SHP77 treated with DMSO at 0.1 percent for 48 hours (cell line): ENCODE measurements at places on chromosomes 1 and 21.
A peak's percentile ranks its signal among the peaks of the same experiment; 100 is the strongest.

DNA sequence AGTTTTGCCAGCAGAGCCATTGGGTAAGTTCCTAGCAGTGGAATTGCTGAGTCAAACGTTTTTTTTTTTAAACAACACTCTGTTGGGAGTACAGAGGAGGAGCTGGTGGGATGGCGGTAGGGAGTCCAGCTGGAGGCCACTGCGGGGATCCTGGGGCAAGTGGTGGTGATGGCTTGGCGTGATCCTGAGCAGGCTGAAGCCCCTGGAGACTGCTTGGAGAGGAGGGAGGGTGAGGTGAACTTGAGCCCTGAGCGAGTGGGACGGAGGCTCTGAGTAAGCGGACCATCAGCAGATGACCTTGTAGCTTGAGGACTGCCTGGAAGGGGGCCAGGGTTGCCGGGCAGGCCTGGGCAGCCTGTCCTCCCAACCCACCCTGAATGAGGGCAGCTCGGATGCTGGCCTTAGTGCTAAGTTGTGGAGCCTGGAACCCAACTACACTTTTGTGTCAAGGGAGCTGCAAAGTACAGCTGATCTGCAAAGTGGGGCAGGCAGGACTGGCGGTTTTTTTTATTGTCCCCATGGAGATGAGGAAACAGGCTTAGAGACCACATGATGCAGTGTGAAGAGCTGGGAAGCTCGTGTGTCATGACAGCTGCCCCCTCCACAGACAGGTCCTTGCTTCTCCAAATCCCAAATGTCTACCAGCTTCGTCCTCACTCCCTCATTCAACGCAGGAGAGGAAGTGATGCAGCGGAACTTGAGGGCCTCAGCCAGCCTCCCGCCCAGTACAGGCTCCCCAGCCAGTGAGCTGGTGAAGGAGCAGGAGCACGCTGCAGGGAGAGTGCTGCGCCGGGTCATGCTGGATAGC, 20.2 kb downstream of the MRPL37 start:
- DNase-seq: no peak

DNA sequence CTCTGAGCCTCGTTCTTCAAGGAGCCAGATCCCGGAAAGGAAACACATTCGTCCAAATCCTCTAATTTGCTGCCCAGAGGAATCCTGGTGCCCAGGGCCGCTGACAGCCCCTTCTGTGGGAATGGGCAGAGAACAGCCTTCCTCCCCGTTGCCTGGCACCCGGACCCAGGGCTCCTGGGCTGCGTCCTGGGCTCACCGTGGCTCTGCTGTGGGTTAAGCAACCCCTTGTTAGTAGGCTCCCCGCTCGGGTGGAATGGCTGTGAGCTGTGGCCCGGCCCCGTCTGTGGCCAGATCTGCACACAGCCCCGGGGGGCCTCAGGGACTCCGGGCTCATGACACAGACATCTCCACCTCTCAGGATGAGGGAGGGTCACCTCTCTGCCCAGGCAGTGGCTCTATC, 122.9 kb upstream of the ARHGEF16 start:
- DNase-seq: no peak

DNA sequence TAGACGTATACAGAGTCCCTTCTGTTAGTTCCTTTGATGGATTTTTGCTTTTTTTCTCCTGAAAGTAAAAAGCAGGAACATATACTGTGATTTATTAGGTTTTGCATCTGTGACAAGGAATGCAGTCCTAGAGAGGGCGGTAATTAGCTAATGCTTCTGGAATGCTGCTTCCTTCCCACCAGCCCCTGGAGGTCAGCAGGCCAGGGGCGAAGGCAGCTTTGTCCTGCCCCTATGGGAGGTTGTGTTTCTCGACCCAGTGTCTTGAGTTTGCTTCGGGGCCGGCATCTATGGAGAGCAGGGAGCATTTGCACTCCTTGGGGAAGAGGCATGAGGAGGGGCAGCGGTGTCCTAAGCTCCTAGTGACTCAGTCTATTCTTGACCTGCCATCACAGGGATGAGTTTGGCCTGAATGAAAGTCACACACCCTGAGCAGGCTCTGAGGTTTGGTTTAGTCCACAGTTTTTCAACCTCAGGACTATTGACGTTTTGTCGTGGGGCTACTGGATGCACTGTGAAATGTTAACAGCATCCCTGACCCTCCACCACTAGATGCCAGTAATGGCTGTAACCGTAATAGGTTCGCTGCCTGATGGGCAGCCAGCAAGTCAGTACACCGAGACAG, 85.0 kb upstream of the KCNJ15 start:
- DNase-seq: no peak

DNA sequence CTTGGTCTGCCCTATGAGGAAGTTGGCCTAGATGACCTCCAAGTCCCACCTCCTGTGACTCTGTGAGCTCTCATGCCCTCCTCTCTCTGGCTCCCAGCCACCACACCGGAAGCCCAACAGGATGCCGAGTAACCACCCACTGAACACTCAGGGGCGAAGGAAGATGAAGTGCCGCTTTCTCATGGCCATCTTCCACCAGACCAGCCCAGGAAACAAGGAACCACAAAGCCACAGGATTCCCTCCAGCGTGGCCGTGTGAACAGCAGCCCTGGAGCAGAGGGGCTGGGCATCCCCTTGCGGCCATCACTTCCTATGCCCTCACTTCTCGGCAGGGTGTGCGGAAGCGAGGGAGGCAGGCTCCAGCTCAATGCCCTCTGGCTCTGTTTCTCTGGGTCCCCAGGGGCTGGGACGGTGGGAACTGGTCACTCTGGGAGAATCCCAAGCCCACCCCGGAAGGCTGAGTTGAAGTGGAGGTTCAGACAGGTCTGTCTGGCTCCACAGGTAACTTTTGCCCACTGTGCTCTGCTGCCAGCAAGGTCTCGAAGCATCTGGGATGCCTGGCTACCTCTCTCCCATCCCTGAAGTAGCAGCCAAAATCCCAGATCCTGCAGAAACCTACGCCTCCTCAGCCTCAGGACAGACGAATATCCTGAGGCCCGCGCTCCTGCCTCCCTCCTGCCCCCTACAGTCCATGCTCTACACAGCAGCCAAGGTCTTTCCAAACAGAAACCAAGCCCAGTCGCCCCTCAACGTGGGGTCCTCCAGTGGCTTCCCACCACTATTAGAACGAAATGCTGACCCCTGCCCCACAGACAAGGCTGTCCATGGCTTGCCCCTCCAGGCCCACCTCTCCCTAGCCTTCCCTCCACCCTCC, 44.2 kb upstream of the ECE1 start:
- DNase-seq: peak; percentile 18

DNA sequence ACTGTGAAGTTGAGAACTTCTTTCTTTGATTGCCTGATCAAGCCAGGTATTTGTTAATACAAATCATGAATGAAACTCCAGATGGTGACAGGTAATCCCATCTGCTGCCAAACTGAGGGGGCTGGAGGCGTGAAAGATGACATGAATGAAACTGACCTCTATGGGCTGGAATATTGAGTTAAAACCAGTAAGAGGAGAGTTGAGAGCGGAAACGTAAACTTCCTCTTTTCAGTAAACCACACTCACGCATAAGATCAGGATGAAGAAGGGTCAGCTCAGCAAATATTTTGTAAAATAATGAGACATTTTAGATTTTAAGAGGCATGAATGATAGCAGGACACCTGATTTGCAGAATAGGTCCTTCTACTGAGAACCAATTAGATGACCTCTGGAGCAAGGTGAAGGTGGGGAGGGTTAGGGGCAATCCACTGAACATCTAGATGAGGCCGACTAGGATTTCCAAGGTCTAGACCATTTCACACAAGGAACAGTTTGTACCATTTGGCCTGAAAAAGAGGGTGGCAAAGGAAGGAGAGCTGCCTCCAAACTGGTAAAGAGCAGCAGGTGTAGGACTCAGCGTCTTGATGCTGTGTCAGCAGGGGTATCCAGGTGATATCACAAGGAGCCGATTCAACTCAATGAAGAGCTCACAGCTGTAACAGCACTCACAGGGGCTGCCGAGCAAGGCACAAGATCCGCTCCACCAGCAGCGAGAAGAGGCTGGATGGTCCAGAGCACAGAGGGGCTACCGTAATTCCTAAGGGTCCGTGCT, 132.6 kb downstream of the NTPCR start:
- no peak for DNase-seq

DNA sequence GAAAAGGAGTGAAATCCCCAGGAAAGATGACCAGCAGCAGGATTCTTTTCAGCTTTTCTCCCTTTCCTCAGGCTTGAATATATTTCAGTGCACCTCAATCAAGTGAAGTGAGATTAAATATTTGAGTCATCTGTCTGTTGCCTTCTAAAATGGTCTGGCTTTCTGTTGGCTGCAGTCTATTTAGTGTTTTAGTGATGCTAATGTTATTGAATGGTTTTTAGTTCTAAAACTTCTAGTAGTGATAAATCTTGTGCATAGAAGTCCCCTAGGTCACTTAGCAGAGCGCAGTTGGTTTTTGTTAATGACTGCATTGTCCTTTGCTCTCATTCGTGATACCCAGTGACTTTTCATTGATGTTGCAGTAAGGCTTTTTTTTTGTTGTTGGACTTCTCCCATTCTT, 53.5 kb downstream of the ITSN1 start:
- DNase-seq: no peak

- DNase-seq: no peak
These were observed 51.6 kb upstream of the ITPKB start for GRCh38 chr1:226790545-226791181.

GRCh38 chr1:1065265-1065939, 8.7 kb downstream of the RNF223 start:
- DNase-seq: no peak

DNA sequence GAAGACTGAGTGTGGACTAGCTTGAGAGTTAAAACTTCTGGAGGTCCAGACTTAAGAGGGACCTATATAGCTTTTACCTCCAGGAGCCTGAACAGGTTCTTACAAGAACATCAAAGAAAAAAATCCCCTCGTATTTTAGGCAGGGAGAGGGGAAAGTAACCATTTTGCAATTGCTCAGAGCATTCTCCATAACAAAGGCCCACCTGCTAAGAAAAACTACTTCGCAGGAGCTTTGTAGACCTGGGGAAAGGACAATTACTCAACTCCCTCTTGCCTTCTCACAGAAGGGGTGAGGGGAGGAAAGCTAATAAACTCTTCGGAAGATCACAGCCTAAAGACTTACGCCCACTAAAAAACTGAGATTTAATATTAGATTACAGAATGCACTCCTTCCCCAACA, 86.3 kb downstream of the RERE start:
- DNase-seq: no peak

- no peak for DNase-seq
These were observed 2.5 kb downstream of the MAD2L2 start for GRCh38 chr1:11678442-11678841.

GRCh38 chr1:78586572-78586971, 33.7 kb upstream of the IFI44L start:
- DNase-seq: no peak

GRCh38 chr1:98735756-98736155, 74.2 kb downstream of the SNX7 start:
- DNase-seq: no peak

DNA sequence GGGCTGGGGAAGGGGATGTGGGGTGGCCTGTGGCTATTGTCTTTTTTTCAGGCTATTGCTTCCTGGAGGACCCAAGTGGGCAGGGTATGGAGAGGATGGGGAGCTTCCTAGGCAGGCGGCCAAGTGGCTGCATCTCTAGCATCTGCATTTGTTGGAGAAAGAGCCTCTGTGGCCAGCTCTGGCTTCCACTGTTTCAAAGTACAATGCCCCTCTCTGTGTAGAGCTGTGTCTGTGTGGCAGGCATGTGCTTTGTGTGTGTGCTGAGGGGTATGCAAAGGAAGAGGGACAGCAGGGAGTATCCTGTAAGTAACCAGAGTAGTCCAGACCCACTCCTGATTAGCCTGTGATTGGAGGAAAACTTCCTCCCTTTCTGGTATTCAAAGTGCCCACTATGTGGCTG, 40.6 kb downstream of the KCNA2 start:
- no peak for DNase-seq

DNA sequence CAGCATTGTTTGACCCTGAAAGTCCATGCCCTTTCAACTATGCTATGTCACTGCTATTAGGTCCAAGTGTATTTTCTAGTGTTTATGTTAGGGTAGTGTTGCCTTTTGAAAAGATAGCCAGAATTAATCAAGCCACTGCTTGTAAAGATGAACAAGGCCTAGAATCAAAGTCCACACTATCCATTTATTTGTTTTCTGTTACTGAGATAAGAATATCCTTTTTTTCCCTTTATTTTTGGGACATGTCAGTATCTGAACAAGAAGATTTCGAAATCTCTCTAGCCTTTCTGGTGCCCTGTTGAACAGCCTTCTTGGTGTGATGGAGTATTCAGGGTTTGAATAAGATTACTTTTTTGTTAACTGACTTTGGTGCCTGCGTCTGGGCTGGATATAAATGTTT, 16.7 kb downstream of the UBAP2L start:
- DNase-seq: no peak

DNA sequence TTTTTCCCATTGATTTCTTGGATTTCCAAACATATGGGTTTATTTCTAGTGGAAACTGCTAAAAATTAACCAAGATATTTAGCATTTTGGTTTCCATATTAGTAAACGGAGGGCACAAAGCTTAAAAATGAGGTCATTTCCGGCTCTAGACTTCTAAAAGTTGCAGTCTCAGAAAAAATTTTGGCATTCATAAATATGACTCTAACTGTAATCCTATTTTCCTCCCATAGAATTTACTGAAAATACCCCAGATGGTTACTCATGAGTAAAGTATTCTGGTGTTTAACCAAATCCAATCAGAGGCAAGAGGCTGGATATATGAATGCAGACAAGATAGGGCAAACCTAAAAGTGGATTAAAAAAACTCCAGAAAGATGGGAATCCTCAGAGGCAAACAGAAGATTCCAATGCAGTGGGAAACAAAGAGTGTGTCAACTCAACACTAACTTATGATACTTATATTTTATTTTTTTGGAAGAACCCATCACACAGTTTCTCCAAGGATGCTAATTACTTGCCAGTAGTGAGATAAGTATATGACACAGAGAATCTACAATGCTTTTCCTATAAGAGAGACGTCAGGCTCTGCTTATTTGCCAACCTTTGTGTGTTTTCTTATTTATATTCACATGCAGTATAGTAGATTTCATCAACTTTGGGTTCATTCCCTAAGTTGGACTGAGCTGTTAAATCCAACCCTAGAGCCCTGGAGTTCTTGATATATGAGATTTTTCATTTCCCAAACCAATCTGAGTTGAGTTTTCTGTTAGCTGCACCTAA, 90.1 kb upstream of the BCL10 start:
- no peak for DNase-seq

DNA sequence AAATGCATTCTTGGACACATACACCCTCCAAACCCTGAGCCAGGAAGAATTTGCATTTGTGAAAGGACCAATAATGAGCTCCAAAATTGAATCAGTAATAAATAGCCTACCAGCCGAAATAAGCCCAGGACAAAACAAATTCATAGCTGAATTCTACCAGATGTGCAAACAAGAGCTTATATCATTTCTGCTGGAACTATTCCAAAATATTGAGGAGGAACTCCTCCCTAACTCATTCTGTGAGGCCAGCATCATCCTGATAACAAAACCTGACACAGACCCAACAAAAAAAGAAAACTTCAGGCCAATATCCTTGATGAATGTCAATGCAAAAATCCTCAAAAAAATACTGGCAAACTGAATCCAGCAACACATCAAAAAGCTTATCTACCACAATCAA, 6.7 kb downstream of the SPRR2E start:
- DNase-seq: no peak

DNA sequence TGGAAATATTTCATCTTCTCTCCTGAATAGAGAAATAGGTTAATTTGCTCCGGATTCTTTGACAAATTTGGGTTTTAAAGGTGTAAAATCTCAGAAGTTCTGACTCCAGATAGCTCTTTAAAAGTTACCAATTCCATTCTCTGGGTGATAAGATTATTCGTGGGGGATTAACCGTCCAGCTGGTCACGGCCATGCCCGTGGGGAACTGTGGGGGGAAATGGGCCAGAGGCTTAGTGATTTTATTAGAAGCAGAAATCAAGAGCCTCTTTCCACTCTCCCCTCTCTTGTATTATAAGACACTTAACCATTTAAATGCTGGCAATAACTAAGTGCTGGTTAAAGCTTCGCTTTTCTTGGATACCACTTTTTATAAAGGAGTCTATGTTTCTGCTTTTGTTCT, 376.4 kb upstream of the KAZN start:
- DNase-seq: no peak
